ENCODE measurements at places on chromosomes 2 and 18.

- no peak for DNase-seq
Measured at GRCh38 chr2:12965540-12966269, 249.0 kb downstream of the TRIB2 start.

DNA sequence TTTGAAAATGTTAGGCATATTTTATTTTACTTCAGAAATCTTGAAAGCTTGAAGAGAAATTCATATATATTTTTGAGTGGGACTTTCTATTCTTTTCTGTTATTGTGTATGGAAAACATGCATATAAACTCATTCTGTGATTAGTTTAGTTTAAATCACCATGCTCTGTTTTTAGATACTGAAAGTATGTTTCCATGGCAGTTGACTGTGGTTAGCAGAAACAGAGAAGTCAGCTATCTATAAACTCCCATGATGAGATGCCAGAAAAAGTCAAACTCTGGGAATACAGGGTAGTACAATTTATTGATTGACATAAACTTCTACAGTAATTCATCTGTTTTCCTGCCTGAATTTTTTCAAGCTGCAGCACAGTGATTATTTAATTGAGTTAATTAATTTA is 905.3 kb upstream of the VRK2 start:
- no peak for DNase-seq

DNA sequence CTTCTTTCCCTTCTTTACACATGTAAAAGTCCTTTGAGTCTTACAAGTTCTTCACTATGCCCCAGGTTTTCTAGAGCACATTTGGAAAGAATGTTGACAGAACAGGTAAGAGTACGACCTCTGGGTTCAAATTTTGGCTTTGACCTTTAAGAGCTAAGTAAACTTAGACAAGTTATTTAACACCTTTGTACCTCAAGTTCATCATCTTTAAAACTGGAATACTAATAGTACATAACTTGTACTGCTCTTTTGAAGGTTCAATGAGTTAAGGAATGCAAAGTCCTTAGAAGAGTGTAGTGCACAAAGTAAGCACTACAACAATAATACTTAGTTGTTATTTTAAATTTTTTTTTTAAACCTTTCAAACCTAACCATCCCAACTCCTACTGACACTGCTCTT is 156.6 kb downstream of the TMEFF2 start:
- DNase-seq, result no peak

DNA sequence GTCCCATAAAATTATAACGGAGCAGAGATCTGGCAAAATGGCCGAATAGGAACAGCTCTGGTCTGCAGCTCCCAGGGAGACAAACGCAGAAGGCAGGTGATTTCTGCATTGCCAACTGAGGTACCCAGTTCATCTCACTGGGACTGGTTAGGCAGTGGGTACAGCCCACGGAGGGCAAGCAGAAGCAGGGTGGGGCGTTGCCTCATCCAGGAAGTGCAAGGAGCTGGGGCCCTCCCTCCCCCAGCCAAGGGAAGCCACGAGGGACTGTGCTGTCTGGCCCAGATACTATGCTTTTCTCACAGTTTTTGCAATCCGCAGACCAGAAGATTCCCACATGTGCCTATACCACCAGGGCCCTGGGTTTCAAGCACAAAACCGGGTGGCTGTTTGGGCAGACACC is 22.8 kb downstream of the ICA1L start:
- DNase-seq, result no peak

DNA sequence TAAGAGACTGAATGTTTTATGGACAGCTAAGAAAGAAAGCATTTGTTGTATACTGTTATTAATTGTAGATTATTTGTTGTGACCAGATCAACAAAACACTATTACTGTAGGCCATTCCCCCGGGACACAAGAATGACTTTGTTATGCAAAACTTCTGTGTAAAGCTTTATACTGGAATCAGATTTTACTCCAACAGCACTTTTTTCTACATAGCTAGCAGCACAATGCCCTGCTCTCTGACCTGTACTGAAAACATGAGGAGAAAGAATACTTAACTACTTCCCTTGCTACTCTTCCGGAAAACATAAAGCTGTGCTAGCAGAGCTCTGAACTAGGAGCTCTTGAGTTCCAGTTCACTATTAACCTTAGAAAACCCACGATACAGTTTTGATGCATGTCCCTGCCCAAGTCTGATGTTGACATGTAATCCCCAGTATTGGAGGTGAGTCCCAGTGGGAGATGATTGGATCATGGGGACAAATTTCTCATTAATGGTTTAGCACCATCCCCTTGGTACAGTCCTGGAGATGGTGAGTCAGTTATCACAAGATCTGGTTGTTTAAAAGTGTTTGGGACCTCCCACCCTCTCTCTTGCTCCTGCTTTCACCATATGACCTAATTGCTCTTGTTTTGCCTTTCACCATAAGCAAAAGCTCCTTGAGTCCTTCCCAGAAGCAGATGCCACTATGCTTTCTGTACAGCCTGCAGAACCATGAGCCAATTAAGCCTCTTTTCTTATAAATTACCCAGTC is 601.1 kb upstream of the PIK3C3 start:
- no peak for DNase-seq

GRCh38 chr2:187504312-187504921 is 49.8 kb downstream of the TFPI start:
- DNase-seq, result no peak

- DNase-seq, result no peak
Measured at GRCh38 chr18:79756826-79757225, 40.9 kb upstream of the KCNG2 start.

- DNase-seq, result no peak
Measured at GRCh38 chr18:37565977-37566478, 430 bp upstream of the CELF4 start.

DNA sequence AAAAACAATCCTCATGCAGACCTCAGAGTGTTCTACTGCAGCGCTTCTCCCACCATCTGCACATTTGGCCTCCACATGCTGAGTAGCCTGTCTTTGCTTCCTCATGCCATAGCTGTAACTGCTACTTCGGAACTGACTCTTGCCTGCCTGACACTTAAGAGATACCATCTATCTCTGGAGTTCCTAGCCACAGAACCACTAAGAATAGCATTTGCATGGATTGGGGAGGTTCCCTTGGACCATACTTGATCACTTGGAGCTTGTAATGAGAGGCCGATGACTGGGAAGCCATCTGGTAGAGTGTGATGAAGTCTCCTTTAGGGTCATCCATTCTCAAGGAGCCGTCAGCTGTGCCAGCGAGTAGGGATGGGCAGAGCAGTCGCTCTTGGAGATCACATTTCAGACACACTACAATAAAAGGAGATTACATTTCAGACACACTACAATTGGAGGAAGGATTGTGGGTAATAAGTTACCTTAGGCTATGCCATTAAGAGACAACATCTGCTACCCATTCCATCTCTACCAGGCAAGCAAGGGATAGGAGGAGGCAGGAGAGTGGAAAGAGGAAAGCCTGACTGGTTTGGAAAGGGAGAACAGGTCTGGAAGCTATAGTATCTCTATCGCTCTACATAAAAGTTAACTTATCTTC is 21.8 kb downstream of the DOK1 start:
- DNase-seq, result no peak

GRCh38 chr2:235848055-235848454 is 320.1 kb downstream of the GBX2 start:
- no peak for DNase-seq

GRCh38 chr2:241818229-241818942 is 9.4 kb downstream of the NEU4 start:
- DNase-seq, result no peak

- no peak for DNase-seq
Measured at GRCh38 chr2:239717706-239718105, 307.4 kb downstream of the NDUFA10 start.

DNA sequence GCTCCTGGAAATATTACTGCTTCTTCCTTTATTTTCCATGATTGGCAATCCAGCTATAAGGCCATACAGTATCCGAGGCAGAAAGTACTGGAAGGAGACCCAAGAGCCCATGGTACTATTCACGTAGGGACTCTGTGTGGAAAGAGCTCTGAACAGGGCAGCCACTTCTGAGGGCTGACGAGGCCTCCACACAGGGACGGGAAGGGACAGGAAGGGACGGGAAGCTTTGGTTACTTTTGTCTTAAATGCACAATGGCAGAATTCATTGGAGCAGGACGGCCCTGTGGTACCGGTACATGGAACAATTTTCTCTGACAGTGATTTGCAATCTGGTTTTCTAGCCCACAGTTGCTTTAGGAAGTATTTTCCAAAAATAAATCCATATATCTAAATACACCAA is 102.4 kb downstream of the MBP start:
- DNase-seq, result no peak

GRCh38 chr2:148720501-148721001 is 76.0 kb downstream of the EPC2 start:
- no peak for DNase-seq

GRCh38 chr2:190486037-190486623 is 48.4 kb downstream of the NEMP2 start:
- DNase-seq, result no peak

GRCh38 chr2:172101821-172102390 is 794 bp downstream of the DLX2 start:
- DNase-seq, result peak; percentile 74

DNA sequence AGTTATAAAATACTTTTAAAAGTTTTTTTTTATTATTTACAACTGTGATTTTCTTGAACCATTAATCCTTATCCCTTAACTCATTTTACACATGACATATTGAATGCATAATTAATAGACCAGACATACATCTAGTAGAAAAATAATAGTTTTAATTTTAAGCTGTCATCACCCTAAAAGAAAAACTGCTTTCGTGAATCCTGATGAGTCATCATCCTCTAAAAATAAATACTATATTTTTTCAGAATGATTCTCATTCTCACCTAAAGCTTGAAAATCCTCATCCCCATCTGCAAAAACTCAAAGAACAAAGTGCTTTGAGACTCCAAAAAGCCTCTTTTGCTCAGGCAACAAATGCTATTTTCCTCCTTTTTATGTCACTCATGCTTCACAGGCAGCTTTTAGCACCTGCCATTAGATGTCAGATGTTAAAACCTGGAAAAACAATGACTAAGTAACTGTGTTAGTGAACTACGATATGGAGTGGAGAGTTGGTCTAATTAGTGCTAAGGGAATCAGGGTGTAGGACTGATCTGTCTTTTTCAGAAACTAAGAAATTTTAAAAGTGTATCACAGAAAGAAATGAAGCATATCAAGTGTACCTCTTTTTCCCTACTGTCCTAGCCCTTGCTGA is 297.6 kb downstream of the TMX3 start:
- no peak for DNase-seq

GRCh38 chr18:58254873-58255511 is 211.0 kb downstream of the NEDD4L start:
- DNase-seq, result no peak

DNA sequence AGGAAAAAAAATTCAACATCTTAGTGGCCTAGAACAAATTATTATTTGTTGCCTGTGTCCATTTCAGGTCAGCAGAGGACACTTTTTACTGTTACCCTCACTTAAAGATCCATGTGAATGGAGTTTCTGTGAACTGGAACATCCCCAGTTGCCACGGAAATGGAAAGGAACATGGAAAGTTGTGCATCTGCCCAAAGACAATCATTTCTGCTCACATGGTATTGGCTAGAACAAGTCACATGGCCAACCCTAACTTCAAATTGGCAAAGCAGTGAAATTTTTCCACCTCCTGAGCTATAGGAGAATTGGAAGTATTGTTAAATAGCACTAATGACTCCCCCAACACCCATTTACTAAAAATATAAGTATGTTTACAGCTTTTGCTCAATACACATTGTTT is 71.2 kb upstream of the CCBE1 start:
- no peak for DNase-seq

GRCh38 chr2:132953771-132954170 is 283.8 kb upstream of the LYPD1 start:
- DNase-seq, result no peak

GRCh38 chr2:142673836-142674235 is 203.6 kb upstream of the KYNU start:
- no peak for DNase-seq

- no peak for DNase-seq
Measured at GRCh38 chr2:174183076-174183475, 65.3 kb downstream of the OLA1 start.

- DNase-seq, result no peak
Measured at GRCh38 chr2:136178941-136179601, 61.1 kb upstream of the CXCR4 start.

DNA sequence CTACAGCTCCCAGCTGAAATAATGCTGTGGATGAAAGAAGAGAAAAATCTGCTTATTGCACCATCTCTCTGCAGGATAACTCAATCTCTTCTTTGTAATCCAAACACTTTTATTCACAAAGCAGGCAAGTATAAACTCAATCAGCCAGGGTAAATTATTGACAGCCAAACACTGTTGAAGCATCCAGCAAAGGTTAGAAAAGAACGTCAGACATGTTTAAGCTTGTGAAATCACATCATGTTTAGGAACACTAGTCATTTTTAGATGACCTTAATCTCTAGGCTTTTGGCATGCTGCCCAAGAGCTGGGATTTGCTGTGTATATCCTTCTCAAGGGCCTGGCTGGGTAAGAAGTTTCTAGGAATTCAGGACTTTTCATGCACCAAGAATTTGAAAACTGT is 1148.1 kb upstream of the FANCL start:
- DNase-seq, result no peak

DNA sequence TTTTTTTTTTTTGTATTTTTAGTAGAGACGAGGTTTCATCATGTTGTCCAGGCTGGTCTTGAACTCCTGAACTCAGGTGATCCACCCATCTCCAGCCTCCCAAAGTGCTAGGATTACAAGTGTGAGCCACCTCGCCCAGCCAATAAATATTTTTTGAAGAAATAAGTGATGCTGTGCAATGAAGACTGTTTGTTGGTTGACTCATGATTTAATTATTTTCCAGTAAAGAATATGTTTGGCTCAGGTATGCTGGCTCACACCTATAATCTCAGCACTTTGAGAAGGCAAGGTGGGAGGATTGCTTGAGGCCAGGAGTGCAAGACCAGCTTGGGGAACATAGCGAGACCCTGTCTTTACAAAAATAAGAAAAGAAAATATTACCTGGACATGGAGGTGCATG is 41.8 kb upstream of the LPIN2 start:
- DNase-seq, result no peak

DNA sequence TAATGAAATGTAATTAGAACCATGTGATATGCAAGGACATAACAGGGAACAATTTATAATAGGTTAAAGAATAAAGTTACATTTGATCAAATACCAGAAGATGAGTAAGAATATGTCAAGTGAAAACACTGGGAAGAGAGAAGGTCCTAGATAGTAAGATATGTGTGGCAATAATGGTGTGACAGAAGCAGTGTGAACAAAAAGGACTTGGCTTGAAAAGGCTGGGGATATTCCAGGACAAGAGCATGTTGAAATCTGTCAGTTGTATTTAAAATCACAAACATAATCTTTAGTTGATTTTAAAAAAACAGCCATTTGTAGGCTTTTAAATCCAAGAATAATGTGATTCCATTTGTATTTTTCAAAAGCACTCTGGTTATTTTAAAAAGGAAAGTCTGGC is 1399.9 kb upstream of the SLC39A10 start:
- no peak for DNase-seq

- DNase-seq, result no peak
Measured at GRCh38 chr2:160209516-160209856, 9.4 kb upstream of the ITGB6 start.

DNA sequence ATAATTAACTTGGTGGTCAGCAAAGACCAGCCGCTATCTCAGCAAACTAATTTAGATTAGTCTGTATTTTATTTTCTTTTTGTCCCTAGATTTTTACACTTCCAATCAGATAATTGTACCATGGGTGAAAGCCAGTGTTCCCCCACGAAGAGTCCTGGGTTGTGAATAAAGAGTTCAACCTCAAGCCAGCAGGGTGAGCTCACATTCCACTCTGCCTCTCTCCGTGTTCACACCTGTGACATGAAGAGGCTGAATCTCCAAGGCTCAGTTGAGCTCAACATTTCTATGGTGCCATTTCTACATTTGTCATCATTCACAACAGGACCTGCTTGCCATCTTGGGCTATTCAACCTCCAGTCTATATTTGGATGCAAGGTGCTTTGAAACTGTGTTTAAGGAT is 771.5 kb downstream of the GALR1 start:
- DNase-seq, result no peak
